Adrenal gland (tissue), 19 donors: ENCODE measurements at places on chromosomes 5 and 9. TPM values are rescaled to one million over a fixed set of nuclear protein-coding genes. Genes with fewer than 3 reads are reported as not detected.

Gene NPR3
- total RNA-seq: 26.1 TPM

Gene SHISAL2B
- not detected for total RNA-seq

Gene RGS3
- 102 TPM for total RNA-seq

Gene EXD3
- total RNA-seq: 15.6 TPM

Gene EGFLAM
- total RNA-seq: 8.9 TPM

Gene ZNG1F
- 5.4 TPM for total RNA-seq

Gene CRB2
- total RNA-seq: not detected

Gene CCDC107
- total RNA-seq: 41.0 TPM

Gene GFI1B
- not detected for total RNA-seq

Gene TTC23L
- total RNA-seq: 3.4 TPM

Gene EFNA5
- total RNA-seq: 2.0 TPM

Gene VAV2
- total RNA-seq: 3.3 TPM

Gene GPR151
- total RNA-seq: not detected

Gene SLCO6A1
- total RNA-seq: not detected

Gene MYMK
- not detected for total RNA-seq

Gene TUSC1
- 11.5 TPM for total RNA-seq

Gene PMPCA
- total RNA-seq: 52.9 TPM

Gene ADAMTS12
- 10.5 TPM for total RNA-seq

Gene NMUR2
- total RNA-seq: not detected

Gene LEAP2
- total RNA-seq: 0.97 TPM

Gene ACTBL2
- total RNA-seq: not detected

Gene SLC34A3
- total RNA-seq: not detected
